NCI-H1105 (cell line): ENCODE measurements at places on chromosomes 6 and 20.

- no peak for DNase-seq
These were observed 90.1 kb upstream of the MAP7 start for GRCh38 chr6:136640132-136640915.

DNA sequence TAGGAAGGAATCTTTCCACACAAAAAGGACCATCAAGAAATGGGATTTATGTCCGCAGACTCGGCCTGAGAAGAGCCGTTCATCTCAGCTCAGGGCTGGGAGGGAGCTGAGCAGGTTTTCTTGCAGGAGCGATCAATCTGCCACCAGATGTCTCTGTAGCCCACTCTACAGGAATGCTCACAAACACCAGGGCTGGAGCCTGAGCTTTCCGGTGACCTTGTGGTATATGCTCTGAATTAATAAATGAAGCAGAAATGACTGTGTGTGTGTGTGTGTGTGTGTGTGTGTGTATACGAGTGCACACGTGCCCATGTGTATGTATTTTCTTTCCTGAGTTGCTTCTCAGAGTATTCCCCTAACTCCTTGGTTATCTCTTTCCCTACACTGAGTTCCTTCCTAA is 12.0 kb downstream of the CD83 start:
- peak; percentile 30 for DNase-seq

GRCh38 chr6:36487698-36488097 is 44.9 kb downstream of the KCTD20 start:
- DNase-seq: no peak

- no peak for DNase-seq
These were observed 234.6 kb downstream of the DLL1 start for GRCh38 chr6:170056278-170056711.

DNA sequence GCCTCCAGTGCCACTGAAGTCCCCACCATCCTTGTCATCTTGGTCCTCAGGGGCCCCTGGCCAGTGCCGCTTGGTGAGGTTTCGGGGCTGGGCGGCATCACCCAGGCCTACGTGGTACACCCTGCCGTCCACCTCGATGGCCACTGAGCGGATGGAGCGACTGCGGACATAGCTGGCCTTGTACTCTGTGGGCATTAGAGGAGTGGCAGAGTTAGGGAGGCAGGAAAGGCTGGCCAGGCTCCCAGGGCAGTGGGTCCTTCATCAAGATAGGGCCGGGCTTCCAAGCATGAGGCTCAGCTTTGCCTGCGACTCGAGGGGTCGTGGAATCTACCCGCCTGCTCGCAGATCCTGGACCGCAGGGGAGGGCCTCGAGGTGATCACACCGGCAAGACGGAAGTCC is 119.0 kb downstream of the SULF2 start:
- no peak for DNase-seq

DNA sequence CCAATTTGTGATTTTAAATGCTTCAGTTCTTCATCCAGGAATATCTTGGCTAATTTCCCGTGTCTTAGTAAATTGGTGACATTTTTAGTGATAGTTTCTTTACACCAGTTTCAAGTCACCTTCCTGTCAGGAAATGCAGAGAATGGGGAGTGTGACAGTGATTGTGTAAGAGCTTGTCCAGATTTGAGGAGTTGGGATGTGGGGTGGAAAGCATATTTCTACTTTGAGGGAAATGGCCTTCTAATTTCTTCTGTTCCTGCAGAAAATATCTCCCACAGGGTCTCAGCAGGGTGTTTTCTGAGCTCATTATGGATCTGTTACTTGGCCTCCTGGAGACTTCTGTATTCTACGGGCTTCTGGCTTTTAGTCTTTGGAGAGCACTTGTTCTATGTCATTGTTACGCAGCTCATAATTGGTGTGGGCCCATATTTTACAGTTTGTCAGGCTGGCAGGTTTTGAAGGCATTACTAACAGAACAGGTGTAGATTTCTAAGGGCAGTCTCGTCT is 65.6 kb downstream of the TMEM200A start:
- no peak for DNase-seq

DNA sequence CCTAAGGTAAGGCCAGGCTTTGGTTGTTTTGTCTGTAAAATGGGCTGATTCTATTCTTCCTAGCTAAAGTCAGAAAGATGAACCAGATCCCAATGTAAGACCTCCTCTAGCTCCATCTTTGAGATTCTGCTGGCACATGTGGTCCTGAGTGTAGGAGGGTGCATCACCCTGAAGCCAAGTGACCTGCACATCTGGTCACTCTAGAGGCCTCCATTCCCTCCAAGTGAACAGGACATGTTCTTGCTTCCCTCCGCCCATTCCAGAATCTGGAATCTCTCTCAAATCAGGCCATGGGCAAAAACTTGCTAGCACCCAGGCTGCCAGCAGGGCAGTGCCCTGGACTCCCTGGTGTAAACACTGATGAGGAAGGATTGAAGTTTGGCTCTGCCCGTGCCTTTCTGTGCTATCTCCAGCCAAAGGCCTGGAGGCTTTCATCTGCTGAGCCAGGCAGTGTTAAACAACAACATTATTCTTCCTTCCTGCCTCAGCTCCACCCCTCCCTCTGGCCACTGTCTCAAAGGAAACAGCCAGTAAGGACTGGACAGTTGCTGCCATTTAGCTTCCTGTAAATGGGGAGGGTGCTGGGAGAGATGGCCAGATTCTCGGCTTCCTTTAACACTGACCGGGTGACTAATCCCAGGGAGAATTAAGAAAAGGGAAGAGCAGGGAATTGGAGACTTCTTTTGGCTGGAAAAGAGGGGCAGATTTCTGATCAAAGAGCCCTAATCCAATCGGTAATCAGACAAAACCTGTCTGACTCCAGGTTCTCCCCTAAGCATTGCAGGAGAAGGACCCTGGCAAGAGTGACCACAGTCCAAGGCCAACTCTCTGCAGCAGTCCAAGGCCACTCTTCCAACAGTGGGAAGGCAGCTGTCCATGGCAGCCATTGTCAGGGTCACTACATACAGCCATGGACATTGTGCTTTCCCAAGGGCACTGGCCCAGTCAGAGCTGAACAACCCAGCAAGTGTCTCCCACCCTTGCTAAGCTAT is 19.5 kb upstream of the ADGRF1 start:
- no peak for DNase-seq

- no peak for DNase-seq
These were observed 238.5 kb downstream of the GMPR start for GRCh38 chr6:16476861-16477260.

GRCh38 chr20:10547276-10548114 is 112.4 kb downstream of the SLX4IP start:
- no peak for DNase-seq

GRCh38 chr6:16840291-16840690 is 79.0 kb upstream of the ATXN1 start:
- DNase-seq: no peak

GRCh38 chr6:108454356-108454755 is 106.4 kb upstream of the FOXO3 start:
- DNase-seq: no peak

GRCh38 chr6:140051521-140052512 is 677.4 kb upstream of the CITED2 start:
- DNase-seq: peak; percentile 67

DNA sequence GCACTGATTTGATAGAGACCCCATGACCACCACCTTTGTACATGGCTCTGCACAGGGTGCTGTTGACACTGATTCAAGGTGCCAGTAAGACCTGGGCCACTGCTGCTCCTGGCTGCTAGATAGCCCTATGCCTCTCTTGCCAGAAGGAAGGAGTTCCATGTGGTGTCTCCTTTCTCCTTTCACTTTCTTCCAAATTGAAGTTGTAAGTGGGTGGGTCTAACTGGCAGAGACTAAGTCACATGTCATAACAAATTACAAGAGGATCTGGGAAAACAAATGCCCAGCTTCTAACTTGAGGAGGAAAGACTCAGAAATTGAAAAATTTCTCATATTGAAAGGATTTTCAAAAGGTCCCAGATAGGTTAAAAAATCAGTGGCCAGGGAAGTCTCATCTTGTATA is 116.8 kb downstream of the TFAP2B start:
- DNase-seq: no peak

DNA sequence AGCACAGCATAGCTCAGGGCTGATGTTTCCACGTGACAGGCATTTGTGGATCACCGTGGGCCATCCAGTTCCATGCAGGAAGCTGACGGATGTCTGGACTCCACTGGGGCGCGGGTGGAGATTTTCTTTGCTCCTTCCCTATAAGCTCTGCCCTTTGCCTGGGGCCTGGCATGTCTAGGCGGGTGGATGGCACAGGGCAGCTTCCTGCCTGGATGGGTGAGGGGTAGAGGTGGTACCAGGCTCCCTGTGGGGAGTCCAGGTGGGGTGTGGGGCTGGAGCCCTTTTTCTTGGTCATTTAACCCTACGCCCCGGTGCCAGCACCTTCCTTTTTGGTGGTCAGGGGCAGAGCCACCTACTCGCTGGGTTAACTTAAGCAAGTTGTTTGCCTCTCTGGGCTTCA is 10.4 kb downstream of the FAM110A start:
- no peak for DNase-seq

DNA sequence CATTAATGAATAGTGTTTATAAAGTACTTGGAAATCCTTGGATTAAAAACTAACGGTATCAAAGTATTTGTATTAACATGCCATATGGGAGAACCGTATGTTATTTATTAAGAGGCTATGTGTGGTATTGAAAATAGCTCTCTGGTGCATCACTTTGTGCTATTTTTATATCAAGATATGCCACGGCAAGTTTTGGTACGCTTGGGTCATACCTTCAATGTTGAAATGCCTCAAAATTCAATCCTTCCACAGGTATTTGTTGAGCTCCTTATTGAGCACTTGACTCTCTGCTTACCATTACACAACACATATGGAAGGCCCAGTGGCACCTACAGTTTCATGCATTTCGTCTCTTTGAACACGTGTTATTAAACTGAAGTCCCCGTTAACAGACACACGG is 647.9 kb downstream of the KIF16B start:
- no peak for DNase-seq

DNA sequence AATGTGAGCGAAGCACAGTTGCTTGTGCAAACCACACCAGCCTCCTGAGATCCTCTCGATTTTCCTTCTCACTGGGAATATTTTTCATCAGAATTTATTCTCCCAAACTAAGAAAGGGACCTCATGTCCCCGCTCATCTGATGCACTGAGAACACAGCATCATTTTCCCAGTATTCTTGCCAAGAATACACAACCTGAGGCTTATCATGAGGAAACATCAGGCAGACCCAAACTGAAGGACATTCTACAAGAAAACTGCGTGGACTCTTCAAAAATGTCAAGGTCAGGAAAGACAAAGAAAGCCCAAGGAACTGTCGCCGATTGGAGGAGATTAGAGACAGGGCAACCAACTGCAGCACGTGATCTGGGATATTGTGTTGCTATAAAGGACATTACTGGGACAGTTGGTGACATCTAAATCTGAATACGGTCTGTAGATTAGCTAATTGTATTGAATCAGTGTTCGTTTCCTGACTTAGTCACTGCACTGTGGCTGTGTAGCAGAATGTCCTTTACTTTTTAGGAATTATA is 72.3 kb downstream of the SNX5 start:
- DNase-seq: no peak

DNA sequence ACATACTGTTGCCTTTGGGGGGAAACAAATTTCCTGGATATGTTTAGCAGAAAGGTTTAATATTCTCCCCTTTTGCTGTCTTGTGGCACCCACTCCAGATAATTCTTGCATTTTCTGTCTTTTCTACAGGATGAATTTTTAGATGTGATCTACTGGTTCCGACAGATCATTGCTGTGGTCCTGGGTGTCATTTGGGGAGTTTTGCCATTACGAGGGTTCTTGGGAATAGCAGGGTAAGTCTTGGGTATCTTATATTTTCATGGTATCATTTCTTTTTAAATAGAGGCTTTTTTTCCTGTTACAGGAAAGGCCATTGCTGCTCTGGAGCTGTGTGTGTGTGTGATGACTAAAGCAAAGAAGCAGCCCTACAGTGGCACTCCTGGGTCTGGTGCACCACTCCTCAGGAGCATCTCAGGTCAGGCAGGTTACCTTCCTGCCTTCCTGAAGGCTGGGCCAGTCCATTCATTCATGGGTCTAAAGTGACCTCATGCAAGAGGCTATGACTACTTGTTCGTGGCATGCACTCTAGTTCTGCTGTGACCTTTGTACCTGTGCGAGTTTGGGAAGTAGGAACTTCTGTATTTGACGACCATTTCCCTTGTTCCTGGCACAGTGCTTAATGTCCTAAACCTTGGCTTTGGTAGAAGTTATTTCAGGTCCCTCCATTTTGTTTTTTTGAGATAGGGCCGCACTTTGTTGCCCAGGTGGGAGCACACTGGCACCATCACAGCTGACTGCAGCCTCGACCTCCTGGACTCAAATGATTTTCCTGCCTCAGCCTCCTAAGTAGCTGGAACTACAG is 2.2 kb downstream of the RAB5IF start:
- no peak for DNase-seq

GRCh38 chr6:19753826-19754225 is 83.3 kb upstream of the ID4 start:
- DNase-seq: peak; percentile 56

- peak; percentile 64 for DNase-seq
These were observed 48.3 kb upstream of the TBC1D32 start for GRCh38 chr6:121382467-121383121.

DNA sequence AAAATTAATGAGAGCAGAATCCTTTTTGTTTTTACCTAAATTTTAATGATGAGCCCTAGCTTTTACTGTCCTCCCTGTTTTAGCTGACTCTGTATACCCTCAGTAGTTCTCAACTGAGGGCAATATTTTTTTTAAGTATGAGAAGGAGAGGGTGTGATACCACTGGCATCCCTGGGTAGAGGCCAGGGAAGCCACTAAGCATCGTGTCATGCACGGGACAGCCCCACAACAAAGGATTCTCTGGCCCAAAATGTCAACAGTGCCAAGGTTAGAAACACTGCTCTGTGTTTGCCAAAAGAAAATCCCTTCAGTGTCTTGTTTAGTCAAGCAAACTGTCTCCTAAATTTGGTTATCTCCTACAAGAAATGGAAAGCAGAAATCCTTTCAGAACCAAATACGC is 210.4 kb downstream of the KCNQ5 start:
- no peak for DNase-seq

- no peak for DNase-seq
These were observed 49.2 kb upstream of the MAP7 start for GRCh38 chr6:136599329-136600011.

DNA sequence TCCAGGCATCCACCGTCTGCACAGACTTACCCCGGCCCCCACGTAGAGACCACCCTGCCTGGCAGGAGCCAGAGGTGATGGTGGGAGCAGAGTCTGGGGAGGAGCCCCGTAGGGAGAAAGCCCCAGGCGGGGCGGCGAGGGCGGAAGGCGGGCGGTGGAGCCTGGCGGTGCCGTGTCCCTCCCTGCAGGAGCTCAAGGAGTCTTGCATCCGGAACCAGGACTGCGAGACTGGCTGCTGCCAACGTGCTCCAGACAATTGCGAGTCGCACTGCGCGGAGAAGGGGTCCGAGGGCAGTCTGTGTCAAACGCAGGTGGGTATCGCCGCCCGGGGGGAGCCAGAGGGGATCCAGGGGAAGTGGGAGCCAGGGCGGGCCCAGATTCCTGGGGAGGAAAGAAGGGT is 6.0 kb downstream of the CLPSL1 start:
- no peak for DNase-seq

DNA sequence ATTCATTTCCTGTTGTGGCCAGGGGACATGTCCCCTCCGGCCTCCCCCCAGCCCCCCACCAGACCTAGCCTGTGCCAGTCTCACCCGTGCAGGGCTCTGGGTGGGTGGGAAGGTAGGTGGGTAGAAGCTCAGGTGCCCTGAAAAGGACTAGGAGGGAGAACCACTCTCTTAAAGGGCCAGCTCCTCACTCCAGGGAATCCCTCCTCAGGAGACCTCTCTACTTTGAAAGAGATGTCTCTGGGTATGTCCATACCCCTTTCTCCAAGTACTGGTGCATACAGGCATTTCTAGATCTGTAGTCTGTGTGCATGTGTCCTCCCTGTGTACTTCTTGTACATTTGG is 60.8 kb upstream of the EPB41L1 start:
- DNase-seq: no peak

GRCh38 chr6:33783781-33784520 is 5.0 kb downstream of the LEMD2 start:
- DNase-seq: no peak
